ENCODE measurements at places on chromosomes 2 and 18. TPM values are rescaled to one million over a fixed set of nuclear protein-coding genes. Genes with fewer than 3 reads are reported as not detected.
A peak's percentile ranks its signal among the peaks of the same experiment; 100 is the strongest.

DNA sequence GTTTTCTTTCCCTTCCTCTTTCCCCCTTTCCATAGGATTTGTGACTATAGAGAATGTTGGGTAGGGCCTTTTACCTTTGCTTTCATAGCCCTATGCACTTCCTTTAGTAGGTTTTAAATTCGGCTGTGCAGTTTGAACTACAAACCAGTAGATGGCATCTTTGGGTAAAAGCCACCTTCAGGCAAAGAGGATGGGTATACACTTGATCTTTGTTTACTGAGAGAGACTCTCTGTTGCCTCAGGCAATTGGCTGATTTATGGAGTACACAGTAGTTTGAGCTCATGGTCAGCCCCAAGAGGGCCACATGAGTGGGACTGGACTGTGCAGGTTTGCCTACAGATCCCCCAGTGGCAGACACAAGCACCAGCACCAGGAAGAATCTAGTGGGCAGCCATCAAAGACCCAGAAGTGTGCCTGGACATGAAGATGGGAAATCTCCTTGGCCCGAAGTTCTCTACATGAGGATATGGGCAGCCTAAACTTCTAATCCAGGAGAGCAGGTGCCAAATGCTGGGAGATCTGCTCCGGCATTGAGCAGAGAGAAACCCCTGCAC lies 1304.3 kb upstream of the DDX18 start:
- DNase-seq: no peak

ACTR3 gene
- total RNA-seq: 104 TPM

- DNase-seq: no peak
Observed at GRCh38 chr2:227728035-227728434, at the start of gene SCYGR7. Gene SCYGR7, plus strand, starts transcription at chr2:227728335. Its CDS starts 0 bp downstream, at chr2:227728335.

HOXD12 gene
- not detected for total RNA-seq

DNA sequence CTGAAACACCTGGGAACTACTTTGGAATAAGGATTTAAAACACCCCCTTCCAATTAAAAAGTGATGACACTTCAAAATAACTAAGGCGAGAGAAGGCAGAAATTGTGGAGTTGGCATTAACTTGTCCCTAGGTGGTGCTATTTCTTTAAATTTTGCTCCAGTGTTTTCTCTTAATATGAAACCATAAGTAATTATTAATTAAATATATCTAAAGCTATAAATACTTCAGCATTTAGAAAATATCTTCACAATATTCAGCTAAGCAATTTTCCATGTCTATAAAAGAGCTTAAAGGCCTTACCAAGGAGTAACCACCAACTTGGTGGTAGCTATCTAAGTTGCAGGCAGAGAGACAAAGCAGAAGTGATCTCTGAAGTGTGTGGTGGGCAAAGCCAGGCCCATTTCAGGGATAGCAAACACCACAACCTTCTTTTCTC lies 186.8 kb upstream of the PGAP1 start:
- peak; percentile 21 for DNase-seq

GRCh38 chr2:39995005-39995737 lies 216.1 kb upstream of the THUMPD2 start:
- no peak for DNase-seq

DNA sequence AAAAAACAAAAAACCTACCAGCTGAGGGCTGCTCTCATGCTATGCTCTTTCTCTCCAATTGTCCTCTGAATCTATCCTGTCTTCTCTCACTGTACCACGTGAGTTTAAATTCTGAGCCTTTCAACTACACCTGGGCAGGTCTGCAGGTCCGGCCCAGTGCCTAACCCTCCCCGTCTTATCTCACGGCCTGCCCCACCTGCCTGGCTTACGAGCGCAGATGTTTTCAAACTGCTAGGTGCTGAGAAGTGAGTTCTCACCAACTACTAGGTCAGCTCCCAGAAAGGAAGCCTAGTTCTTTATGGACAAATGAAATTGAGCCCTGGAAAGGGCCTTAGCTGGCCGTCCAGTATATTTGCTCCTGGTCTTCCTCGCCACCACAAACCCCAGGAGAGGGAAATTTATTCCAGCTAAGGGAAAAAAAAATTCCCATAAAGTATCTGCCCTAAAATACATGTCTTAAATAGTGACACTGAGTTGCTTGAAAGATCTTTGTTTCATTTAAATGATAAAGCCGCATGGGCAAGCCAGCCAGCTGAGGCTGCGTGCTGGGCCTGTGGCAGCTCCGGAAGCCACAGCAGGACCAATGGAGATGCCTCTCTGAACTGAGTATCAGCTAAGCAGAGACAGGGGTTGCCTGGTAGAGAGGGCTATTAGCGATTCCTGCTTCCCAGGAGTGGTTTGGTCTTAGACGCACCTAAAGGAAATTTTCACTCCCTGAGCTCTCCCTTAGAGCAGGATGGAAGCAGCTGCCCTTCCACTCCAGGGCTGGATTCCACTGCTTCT lies 92.5 kb upstream of the NCK2 start:
- no peak for DNase-seq

DNA sequence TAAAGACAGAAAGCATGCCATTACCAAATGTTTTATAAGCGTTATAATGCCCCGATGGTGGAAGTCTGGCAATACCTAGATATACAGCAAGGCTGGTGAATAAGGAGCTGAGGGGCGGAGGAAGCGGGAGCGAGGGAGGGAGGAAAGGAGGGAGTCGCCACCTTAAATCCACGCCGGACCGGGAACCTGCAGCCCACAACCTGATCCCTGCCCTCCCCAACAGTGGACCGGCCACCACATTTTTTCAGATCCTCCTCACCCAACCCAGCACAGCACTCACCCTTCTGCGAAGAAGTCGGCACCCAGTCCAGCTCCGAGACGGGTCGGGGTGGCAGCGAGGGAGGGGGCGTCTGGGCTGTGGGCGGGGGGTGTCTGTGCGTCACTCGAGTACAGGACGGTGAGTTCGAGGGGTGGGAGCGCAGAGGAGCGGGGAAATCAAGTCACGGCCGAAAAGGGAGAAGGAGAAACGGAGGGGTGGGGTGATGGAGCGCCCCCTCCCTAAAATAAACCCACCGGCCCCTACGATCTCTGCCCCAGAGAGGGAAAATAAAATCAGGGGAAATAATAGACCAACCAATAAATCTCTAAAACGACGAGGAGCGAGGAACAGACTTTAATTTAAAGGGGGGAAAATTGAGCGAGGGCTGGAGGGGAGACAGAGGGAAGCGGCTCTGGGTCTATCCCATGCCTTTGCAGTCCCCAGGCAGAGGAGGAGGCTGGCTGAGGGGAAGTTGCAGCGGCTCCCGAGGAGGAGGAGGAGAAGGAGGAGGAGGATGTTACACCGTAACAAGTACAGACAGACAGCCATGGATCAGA lies 96.5 kb upstream of the SERTAD2 start:
- peak; percentile 31 for DNase-seq

ZNF407 gene
- total RNA-seq: 21.6 TPM

TSGA10 gene
- total RNA-seq: 7.5 TPM

LIMS4 gene
- total RNA-seq: 0.49 TPM

- no peak for DNase-seq
Observed at GRCh38 chr2:85743304-85743978, 10.3 kb upstream of the ATOH8 start.

DNA sequence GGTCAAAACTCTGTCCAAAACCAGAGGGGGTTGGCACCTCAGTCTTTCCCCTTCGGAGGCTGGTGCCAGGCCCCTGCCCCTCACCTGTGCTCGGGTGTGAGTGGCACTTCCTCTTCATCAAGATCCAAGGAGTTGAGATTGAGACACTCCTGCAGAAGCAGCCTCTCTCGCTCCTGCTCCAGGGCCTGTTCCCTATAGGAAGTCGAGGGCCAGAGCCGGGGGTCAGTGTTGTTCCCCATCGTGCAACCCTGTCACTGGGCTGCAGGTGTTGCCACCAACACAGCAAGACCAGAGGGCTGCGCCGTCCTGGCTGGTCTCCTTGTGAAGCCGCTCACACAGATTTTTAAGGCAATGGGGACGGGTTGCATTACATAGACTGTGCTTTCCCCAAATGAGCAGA lies 18.9 kb downstream of the FAM178B start:
- DNase-seq: no peak

GRCh38 chr2:132009177-132009873 lies 152.4 kb downstream of the ANKRD30BL start:
- no peak for DNase-seq

GRCh38 chr2:185628985-185629384 lies 109.6 kb upstream of the FSIP2 start:
- no peak for DNase-seq

Measured in skin of body (tissue), 3 donors.